ENCODE measurements at places on chromosomes 7 and 10.

- no peaks in the 10 kb centered on the region for H3K36me3 ChIP-seq
- no peak overlapping the region for H3K4me3 ChIP-seq
- no peaks in the 10 kb centered on the region for H3K27me3 ChIP-seq
These were observed 32.4 kb downstream of the GPRIN2 start for GRCh38 chr10:46523962-46524471.

DNA sequence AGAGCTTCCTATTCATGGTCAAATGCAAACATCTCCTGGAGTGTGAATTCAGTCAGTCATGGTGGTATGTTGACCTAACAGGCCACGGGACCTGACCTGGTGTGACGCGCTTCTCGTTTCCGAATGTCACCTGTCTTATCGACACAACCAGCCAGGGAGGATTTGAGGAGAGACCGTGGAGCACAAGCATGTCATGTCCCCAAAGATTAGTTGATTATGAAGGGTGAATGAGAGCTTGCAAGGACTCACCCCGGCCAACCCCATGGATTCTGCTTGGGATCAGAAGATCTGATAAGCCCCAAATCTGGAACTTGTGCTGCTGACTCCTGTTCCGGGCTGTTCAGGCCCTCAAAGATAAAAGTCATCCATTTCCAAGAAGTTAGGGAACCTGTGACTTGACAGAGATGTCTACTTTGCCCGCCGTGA lies 10.5 kb downstream of the ADRA2A start:
- no peak overlapping the region for H3K27ac ChIP-seq
- no peaks in the 10 kb centered on the region for H3K27me3 ChIP-seq
- H3K4me3 ChIP-seq, result no peak overlapping the region
- no peaks in the 10 kb centered on the region for H3K4me1 ChIP-seq
- no peak for DNase-seq

GRCh38 chr7:125061776-125062397 lies 132.3 kb upstream of the POT1 start:
- no peak overlapping the region for H3K4me3 ChIP-seq
- H3K36me3 ChIP-seq, result no peaks in the 10 kb centered on the region
- H3K27ac ChIP-seq, result no peak overlapping the region
- no peaks in the 10 kb centered on the region for H3K4me1 ChIP-seq
- H3K27me3 ChIP-seq, result no peaks in the 10 kb centered on the region
- no peak for DNase-seq

DNA sequence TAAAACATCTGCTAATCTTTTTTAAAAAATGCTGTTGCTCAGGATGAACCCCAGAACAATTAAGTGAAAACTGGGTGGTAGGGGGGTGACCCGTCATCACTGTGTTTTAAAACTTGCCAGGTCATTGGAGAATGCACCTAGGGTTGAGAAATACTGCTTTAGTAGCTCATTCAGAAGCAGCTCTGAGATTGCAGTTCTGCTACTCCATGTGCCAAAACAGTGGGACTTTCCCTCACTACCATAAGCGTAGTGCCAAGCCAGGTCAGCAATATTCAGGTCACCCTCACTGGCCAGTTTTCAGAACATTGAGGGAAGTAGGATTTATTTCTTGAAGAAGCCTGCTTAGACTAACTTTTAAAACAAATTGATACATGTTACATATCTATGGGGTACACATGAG lies 5.2 kb downstream of the STEAP2 start:
- no peaks in the 10 kb centered on the region for H3K36me3 ChIP-seq
- H3K4me3 ChIP-seq, result no peak overlapping the region
- H3K4me1 ChIP-seq, result peaks cover under 1% of the 10 kb centered on the region
- peaks cover 28% of the 10 kb centered on the region for H3K27me3 ChIP-seq
- H3K27ac ChIP-seq, result no peak overlapping the region

DNA sequence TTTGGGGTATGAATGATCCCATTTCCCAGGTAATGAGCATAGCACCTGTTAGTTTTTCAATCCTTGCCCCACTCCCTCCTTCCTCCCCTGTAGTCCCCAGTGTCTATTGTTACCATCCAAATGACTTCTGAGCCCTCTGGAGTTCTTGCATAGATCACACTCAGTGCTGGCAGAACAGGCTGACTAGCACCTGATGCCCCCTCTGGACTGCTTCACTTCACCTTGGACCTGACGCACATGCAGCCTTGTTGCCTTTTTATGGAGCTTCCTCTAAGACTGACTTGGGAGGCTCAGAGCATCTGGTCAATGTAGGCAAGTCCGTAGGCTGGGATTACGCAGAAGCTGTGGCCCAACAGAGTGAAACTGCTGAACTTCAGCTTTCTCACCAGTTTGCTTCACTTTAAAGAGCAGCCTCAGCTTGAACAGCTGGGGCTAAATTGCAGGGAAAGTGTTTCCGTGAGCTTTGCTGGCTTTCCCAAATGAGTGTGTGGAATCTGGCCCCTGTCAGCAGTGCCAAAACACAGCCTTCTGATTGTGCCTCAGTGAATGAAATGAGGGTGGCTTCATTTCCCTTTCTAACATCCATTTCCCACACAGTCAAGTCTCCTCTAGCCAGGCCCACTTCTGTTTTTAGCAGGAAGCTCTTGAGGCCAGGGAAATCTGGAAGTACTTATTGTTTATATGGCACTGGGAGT lies 48.5 kb downstream of the NXPH1 start:
- peak; percentile 8 for DNase-seq
- H3K27ac ChIP-seq, result no peak overlapping the region
- H3K36me3 ChIP-seq, result no peaks in the 10 kb centered on the region
- no peak overlapping the region for H3K4me3 ChIP-seq
- H3K27me3 ChIP-seq, result no peaks in the 10 kb centered on the region

DNA sequence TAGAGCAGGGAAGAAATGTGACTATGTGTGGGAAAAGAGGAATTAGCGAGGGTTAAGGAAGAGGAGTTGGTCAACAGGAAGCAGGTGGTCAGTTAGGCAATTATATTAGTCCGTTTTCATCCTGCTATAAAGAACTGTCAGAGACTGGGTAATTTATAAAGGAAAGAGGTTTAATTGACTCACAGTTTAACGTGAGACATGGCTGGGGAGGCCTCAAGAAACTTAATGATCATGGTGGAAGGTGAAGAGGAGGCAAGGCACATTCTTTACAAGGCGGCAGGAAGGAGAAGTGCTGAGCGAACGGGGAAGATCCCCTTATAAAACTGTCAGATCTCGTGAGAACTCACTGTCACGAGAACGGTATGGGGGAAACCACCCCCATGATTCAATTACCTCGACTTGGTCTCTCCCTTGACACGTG lies 35.0 kb downstream of the RAMP3 start:
- peak overlapping the region; percentile 51 for H3K4me3 ChIP-seq
- peak; percentile 94 for DNase-seq
- H3K27ac ChIP-seq, result peak overlapping the region; percentile 66

DNA sequence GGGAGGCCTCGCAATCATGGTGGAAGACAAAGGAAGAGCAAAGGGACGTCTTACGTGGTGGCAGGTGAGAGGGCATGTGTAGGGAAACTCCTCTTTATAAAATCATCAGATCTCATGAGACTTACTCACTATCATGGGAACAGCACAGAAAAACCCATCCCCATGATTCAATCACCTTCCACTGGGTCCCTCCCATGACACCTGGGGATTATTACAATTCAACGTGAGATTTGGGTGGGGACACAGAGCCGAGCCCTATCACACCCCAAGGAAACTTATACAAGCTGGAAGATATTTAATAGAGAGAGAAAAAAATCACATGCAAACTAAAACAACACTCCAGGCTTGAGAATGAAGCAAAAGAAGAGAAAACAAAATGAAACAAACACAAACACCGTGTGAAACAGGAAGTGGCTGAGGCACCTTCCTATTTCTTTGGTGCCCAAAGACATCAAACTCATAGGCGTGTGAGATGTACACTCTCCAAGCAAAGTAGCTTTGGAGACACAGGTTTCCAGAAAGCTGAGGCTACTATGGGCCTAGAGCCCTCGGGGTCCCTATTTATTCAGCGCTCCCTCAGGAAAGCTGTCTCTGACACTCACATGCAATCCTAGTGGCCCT lies 97.2 kb downstream of the PRKCQ start:
- H3K27me3 ChIP-seq, result no peaks in the 10 kb centered on the region
- DNase-seq, result no peak
- no peaks in the 10 kb centered on the region for H3K36me3 ChIP-seq
- peak overlapping the region; percentile 6 for H3K27ac ChIP-seq
- H3K4me1 ChIP-seq, result peaks cover 9% of the 10 kb centered on the region
- H3K4me3 ChIP-seq, result no peak overlapping the region

DNA sequence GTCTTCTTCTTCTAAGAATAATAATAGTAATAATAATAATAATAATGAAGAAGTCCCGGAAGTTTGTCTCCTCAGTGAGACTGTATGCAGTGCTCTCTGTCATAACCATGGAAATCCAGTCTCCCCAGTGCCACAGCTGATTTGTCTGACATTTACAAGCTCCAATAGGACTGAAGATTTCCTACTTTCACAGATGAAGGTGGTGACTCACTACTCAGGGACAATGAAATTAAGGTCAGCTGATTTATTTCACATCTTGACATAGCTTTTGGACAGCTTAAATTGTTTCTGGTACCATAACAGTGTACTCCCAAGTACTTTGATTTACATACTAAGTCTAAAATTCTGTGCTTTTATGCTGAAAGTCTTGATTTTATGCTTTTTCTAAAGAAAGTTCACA lies 6.9 kb downstream of the CELF2 start:
- H3K27ac ChIP-seq, result no peak overlapping the region
- no peaks in the 10 kb centered on the region for H3K4me1 ChIP-seq
- no peaks in the 10 kb centered on the region for H3K36me3 ChIP-seq
- peaks cover 44% of the 10 kb centered on the region for H3K27me3 ChIP-seq
- peak; percentile 16 for DNase-seq

- H3K36me3 ChIP-seq, result no peaks in the 10 kb centered on the region
- H3K4me1 ChIP-seq, result peaks cover 7% of the 10 kb centered on the region
- H3K27me3 ChIP-seq, result no peaks in the 10 kb centered on the region
- peak; percentile 34 for DNase-seq
- H3K27ac ChIP-seq, result no peak overlapping the region
These were observed 132.7 kb downstream of the ELAPOR2 start for GRCh38 chr7:86926732-86927131.

- DNase-seq, result no peak
- H3K27me3 ChIP-seq, result no peaks in the 10 kb centered on the region
- no peak overlapping the region for H3K4me3 ChIP-seq
- no peaks in the 10 kb centered on the region for H3K36me3 ChIP-seq
- no peak overlapping the region for H3K27ac ChIP-seq
- H3K4me1 ChIP-seq, result no peaks in the 10 kb centered on the region
These were observed 20.3 kb downstream of the PPIF start for GRCh38 chr10:79367426-79368189.

- H3K27me3 ChIP-seq, result no peaks in the 10 kb centered on the region
- no peak overlapping the region for H3K27ac ChIP-seq
- peaks cover 59% of the 10 kb centered on the region for H3K36me3 ChIP-seq
- DNase-seq, result no peak
- H3K4me3 ChIP-seq, result no peak overlapping the region
- no peaks in the 10 kb centered on the region for H3K4me1 ChIP-seq
These were observed 109.7 kb downstream of the NT5C2 start for GRCh38 chr10:103083266-103083976.
